Inflammatory macrophage (primary cell): ENCODE measurements at places on chromosomes 1 and 21.

GRCh38 chr1:30648408-30649000 is 74.9 kb downstream of the MATN1 start:
- peak; percentile 18 for DNase-seq

DNA sequence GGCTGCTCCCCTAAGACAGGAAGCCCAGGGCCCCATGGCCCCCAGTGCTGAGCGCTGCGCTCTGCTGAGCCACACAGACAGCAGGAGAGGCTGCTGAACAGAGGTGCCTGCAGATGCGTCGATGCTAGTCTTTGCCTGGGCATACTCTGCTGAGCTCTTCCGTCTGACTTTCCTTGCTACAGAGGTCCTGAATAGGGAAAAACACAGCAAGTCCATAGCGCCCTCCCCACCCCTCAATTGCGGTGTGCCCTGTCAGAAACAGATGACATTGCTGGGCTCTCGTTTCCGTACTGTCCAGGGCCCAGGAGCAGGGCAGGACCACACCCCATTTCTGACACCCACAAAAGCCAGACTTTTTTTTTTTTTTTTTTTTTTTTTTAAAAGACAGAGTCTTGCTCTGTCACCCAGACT is 252.5 kb downstream of the SDCCAG8 start:
- DNase-seq, result no peak

DNA sequence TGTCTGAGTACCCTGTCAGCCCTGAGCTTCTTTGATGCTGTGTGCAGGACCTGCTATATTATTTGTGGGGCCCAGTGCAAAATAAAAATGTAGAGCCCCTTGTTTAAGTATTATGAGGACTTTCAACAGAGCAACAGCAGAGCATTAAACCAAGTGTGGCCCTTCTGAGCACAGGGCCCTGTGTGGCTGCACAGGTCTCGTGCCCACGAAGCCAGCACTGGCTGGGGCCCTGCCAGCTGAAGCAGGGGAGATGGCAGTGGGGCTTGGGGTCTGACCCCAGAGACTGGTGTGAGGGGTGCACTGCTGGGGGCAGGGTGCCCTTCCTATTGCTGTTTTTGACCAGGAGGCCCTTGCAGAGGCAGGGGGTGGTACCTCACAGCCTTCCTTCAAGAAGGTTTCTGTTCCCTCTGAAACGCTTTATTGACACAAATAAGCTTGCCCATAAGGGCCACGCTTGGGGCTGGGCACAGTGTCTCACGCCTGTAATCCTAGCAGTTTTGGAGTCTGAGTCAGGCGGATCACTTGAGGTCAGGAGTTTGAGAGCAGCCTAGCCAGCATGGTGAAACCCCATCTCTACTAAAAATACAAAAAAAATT is 2.2 kb upstream of the SEMA4A start:
- peak; percentile 88 for DNase-seq

DNA sequence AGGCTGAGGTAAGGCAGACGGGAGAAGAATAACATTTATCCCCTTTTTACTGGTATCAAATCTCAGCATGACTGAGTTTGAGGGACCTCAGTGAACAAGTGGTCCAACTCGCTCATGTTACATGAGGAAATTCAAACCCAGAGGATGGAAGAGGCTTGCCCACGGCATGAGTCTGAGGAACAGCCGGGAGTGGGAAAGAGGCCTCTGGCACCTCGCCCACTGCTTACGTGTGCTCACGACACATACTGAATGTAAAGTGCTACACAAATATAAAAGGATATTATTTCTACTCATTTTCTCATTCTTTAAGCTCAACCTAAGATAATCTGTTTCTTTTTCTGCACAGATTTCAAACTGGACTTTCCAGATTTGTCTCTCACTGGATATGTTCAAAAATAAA is 14.7 kb downstream of the BEND5 start:
- no peak for DNase-seq

DNA sequence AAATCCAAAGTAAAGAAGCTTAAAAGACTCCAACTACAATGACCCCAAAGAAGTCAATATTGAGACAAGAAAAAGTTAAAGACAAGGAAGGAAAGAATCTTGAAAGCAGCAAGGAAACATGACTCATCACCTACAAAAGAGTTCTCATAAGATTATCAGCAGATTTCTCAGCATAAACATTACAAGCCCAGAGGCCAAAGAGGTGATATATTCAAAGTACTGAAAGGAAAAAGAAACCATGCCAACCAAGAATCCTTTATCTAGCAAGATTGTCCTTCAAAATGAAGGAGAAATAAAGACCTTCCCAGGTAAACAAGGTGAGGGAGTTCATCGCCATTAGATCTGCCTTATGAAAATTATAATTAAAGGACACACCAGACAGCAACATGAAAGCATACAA is 49.8 kb downstream of the CSMD2 start:
- DNase-seq, result no peak

GRCh38 chr1:88029899-88030298 is 654.2 kb upstream of the PKN2 start:
- no peak for DNase-seq

GRCh38 chr1:87359586-87359985 is 30.9 kb downstream of the LMO4 start:
- DNase-seq, result no peak

- DNase-seq, result no peak
These were observed 34.2 kb downstream of the OR6Y1 start for GRCh38 chr1:158520021-158520420.

GRCh38 chr1:118102445-118102844 is 82.6 kb downstream of the SPAG17 start:
- no peak for DNase-seq

GRCh38 chr21:35316933-35317332 is 267.8 kb upstream of the RUNX1 start:
- DNase-seq, result no peak

- no peak for DNase-seq
These were observed 93.9 kb upstream of the TSPAN2 start for GRCh38 chr1:115183158-115183557.

DNA sequence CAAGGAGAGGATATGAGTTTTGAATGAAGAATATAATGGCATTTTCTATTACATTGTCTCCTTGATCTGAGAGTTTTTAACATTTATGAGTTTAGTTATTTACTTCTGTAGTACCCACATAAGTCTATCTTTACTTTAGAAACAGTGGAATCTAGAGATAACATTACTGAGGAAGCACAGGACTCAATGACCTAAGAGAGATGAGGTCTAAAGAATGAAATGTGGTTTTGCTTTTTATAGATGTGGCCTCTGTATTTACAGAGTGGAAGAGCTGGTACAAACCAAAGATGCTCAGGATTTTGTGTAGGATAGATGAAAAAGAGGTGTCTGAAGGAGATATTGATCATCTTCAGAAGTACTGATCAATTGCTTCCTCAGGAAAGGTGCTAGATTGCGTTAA is 177.3 kb downstream of the KCTD3 start:
- no peak for DNase-seq

DNA sequence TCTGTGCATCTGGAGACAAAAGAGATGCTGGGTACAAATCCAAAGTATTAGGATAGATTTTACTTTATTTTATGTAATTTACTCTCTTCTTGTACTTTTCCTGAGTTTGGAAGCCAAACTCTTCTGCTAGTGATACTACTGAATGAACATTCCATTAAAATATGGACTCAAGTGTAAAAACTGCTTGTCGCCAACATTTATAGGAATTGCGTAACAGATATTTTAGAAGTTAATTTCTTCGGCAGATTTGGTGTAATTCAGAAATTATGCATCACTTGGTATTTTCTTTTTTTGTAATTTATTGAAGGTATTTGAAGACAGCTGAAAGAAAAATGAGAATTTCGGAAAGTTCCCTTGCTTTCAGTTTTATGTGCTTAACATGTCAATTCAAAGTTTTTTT is 137.0 kb downstream of the RABGAP1L start:
- no peak for DNase-seq

DNA sequence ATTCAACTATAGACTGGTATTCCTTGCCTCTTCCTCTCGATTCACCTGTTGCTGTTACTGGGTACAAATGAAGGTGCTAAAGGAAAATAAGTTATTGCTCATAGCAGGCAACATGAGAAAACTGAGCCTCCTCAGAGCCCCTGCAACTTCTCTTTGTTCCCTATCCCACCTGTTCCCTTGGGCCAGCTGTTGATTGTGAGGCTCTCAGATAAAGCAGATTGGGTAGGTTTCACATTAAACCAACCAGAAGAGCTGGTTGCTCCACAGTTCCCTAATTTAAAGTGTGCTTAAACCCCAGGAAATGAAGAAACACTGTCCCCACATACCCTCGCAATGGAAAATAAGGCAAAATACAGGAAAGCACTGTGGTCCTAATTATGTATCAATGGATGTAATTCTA is 4.8 kb downstream of the DEDD start:
- DNase-seq, result peak; percentile 26

GRCh38 chr1:202349206-202349928 is 868 bp downstream of the PPP1R12B start:
- DNase-seq, result peak; percentile 34

DNA sequence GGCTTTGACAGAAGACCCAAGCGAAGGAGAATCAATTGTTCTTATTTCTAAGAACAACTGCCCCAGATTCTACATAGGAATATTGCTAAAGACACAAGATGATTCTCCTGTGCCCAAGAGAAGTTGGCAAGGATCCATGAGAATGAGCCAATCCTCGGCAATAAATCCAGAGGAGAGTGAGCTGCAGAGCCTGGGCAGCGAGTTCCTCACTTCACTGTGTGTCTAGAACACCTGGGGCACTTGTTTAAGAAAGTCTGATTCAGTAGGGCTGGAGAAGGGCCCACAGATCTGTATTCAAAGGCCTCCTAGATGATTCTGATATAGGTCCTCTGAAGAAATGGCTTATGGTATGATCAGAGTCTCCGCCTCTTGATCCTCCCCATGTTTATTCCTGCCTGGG is 31.8 kb downstream of the GADD45A start:
- DNase-seq, result no peak

DNA sequence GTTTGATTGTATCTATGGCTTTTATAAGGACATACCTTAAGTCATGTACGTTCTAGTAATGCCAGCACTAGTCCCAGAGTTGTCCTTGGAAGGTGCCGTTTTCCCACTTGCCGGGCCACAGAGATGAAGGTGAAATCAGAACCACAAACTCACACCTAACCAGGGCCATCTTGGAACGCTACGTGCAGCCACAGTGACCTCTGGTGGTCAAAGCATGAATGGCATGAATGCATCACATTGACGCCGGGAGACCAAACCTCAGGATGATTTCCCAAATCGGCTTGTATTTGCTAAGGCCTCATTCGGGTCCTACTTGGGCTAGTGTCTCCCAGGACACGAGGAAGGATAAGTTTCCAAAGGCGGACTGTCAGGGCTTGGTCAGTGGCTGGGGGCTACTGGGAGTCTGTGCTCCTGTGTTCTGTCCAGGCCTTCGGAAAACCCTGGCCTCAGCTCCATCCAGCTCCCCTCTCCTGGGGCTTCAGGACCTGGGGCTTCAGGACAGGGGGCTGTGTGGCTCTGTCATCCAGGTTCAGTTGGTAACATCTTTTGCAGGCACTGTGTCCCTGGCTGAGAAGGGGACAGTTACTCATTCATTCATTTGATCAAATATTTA is 260.5 kb downstream of the PRDM2 start:
- DNase-seq, result peak; percentile 62

GRCh38 chr1:82465024-82465423 is 664.3 kb downstream of the ADGRL2 start:
- DNase-seq, result no peak

DNA sequence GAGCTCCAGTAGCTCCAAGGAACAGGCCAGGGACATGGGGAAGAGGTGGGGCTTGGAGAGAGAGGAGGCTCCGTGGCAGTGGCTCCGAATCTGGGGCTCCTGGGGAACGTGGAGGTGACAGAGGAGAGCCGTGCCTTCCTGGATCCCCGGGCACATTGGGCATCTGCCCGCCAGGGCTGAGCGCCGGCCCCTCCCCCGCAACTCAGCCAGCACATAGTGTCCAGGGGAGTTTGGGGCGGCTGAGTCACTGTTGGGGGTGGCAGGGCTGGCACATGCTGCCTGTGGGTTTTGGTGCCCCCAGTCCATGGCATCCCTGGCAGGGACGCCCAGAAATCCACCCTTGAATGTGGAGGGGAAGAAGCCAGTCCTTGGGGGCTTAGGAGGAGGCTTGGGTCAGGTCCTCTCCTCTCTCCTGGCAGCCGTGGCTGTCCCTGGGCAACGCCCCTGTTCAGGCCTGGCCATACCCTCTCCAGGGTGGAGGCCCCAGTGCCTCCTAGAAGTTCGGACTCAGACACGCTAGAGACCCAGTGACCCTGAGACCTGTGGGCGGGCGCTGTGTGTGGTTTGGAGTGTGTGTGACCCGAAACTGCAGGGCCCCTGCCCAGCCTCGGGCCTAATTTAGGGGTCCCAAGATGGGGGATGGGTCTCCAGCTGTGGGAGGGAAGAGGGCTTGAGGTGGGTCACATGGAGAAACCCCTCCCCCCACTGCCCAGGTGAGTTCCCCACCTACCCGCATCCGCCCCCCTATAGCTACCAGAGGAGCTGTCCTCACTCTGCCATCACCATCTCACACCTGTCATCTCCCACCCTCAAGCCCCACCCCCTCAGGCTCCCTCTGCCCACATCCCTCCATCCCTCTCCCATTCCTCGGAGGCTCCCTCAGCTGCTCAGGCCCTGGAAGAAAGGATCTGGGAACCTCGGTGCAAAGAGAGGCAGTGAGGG is 1.6 kb downstream of the HSPB7 start:
- DNase-seq, result no peak

DNA sequence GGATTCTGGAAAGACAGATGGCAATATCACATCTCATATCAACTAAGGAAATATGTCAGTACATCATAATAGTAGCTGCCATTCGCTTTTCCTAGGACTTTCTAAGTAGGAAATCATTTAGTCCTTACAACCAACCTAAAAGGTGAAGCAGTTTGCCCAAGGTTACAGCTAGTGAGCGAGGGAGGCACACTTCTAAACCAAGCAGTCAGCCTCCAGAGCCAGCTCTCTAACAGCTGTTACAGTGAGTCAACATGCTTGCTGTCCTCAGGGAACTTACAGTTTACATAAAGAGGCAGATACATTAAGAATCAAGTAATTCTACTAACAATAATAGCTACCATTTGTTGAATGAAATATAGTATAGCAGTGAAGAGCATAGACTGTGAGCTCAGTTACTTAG is 57.1 kb downstream of the GIPC2 start:
- no peak for DNase-seq

GRCh38 chr1:156076609-156077429 is 5.4 kb downstream of the MEX3A start:
- no peak for DNase-seq

- DNase-seq, result peak; percentile 85
These were observed 577 bp downstream of the IKBKE start for GRCh38 chr1:206470692-206471414.

DNA sequence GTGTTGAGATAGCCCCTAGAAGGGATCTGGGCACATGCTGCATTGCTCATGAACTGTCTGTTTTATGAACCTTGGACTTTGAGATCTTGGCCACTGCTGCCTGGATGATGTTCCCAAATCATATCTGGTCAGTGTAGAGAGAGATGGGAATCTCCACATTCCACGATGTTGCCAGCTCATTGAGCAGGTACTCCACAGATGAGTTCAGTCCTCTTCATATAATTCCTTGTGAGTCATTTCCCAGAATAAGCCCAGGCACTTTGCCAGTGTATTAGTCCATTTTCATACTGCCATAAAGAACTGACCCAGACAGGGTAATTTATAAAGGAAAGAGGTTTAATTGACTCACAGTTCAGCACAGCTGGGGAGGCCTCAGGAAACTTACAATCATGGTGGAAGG is 254.0 kb upstream of the RUNX1 start:
- no peak for DNase-seq

- DNase-seq, result no peak
These were observed 33.4 kb upstream of the GPR153 start for GRCh38 chr1:6294080-6294889.
